ENCODE measurements at places on chromosomes 16 and 17.

DNA sequence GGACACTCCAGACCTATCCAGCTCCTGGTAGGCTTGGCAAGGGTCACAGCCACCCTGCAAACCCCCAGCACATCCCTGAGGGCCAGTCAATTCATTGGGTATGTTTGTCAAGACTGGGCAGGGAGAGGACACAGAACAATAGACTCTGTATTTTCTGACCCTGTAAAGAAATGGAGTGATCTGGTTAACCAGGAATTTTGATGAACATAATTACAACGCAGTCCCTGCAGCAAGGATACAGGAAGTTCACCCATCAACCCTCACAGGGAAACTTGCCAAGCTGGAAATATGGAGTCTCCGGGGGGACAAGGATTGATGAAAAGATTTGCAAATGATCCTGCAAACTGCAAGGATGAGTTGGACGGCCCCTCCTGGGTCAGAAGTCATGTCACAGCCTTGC is 126.1 kb upstream of the RCVRN start:
- H3K27me3 ChIP-seq = no peaks in the 10 kb centered on the region
- H3K36me3 ChIP-seq = no peaks in the 10 kb centered on the region
- no peak overlapping the region for H3K4me3 ChIP-seq
- DNase-seq = no peak
- H3K27ac ChIP-seq = peak overlapping the region; percentile 22

- peaks cover 4% of the 10 kb centered on the region for H3K4me1 ChIP-seq
- peaks cover 10% of the 10 kb centered on the region for H3K36me3 ChIP-seq
- H3K27me3 ChIP-seq = no peaks in the 10 kb centered on the region
- DNase-seq = no peak
Measured at GRCh38 chr16:87834668-87835473, 34.4 kb downstream of the SLC7A5 start.

GRCh38 chr17:40926341-40926740 is 11.1 kb downstream of the KRT23 start:
- H3K4me3 ChIP-seq = no peak overlapping the region
- H3K36me3 ChIP-seq = no peaks in the 10 kb centered on the region
- no peak for DNase-seq
- peaks cover 21% of the 10 kb centered on the region for H3K27me3 ChIP-seq

DNA sequence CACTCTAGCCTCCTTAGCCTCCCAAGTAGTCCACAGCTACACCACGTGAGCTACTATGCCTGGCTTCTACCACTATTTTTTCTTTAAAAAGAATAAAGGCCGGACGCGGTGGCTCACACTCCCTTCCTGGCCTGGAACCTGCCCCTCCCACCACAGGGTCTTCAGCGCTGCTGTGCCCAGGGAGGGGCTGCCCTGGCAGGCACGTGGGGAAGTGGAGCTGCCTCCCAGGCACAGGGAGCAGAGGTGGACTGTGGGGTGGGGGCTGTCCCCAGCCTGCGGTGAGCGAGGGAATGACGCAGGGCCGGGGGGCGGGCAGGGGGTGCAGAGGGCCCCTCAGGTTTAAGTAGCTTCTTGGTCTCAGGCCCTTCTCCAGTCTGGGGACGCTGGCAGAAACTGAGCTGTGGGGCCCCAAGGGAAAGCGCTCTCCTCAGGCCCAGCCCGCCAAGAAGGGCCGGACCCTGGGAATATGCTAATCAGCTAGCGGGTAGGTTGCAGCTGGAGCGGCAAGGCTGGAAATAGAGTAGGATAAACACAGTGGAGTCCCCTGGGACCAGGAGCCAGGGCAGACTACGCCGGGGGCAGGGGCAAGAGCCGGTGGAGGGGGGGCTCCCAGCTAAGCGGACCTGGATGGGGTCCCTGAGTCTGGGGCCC is 46.8 kb downstream of the TIMM22 start:
- no peak overlapping the region for H3K27ac ChIP-seq
- H3K4me1 ChIP-seq = peaks cover 6% of the 10 kb centered on the region
- DNase-seq = no peak
- H3K4me3 ChIP-seq = no peak overlapping the region
- peaks cover 5% of the 10 kb centered on the region for H3K36me3 ChIP-seq

Measured in activated T-cell treated with anti-CD3 and anti-CD28 coated beads, Interleukin-2, amount 50 U/mL, for 72 hours (primary cell).